ENCODE measurements at places on chromosomes 5 and 9. TPM values are rescaled to one million over a fixed set of nuclear protein-coding genes. Genes with fewer than 3 reads are reported as not detected.

DNA sequence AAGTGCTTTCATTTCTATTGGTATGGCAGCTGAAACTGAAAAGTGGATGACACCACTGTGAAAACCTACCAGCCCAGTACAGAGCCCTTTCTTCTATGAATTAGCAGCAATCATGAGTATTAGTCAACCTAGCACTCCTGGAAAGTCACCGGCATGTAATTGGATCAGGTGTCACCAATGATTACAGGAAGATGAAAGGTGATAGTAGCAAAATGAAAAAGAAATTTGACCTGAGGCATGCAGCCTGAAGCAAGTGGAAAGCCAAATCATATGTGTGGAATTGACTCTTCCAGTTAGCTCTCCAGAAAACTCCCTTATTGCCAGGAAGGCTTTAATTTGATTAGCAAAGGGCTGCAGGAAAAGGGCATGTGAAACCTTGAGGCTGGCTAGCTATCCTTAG is 81.2 kb upstream of the NAA35 start:
- no peak for DNase-seq

Gene SURF2
- 94.2 TPM for total RNA-seq

- no peak for DNase-seq
Observed at GRCh38 chr5:132778856-132779255, 1.8 kb upstream of the SEPTIN8 start.

GRCh38 chr5:132002757-132003156 is 8.7 kb downstream of the ACSL6 start:
- no peak for DNase-seq

- DNase-seq, result no peak
Observed at GRCh38 chr5:97377582-97377981, 194.5 kb upstream of the RIOK2 start.

- no peak for DNase-seq
Observed at GRCh38 chr5:176514244-176514950, 22.8 kb downstream of the RNF44 start.

GRCh38 chr5:135234242-135234641 is 164.8 kb downstream of the MACROH2A1 start:
- DNase-seq, result no peak

Gene INSL4
- total RNA-seq, result 0.20 TPM

Gene CTSV
- total RNA-seq, result 9.6 TPM

GRCh38 chr5:148798786-148799185 is 27.6 kb upstream of the ADRB2 start:
- no peak for DNase-seq

Gene PTGER4
- 3.6 TPM for total RNA-seq

Gene ITK
- total RNA-seq, result not detected

- DNase-seq, result no peak
Observed at GRCh38 chr9:28563291-28563934, 990.1 kb upstream of the C9orf72 start.

DNA sequence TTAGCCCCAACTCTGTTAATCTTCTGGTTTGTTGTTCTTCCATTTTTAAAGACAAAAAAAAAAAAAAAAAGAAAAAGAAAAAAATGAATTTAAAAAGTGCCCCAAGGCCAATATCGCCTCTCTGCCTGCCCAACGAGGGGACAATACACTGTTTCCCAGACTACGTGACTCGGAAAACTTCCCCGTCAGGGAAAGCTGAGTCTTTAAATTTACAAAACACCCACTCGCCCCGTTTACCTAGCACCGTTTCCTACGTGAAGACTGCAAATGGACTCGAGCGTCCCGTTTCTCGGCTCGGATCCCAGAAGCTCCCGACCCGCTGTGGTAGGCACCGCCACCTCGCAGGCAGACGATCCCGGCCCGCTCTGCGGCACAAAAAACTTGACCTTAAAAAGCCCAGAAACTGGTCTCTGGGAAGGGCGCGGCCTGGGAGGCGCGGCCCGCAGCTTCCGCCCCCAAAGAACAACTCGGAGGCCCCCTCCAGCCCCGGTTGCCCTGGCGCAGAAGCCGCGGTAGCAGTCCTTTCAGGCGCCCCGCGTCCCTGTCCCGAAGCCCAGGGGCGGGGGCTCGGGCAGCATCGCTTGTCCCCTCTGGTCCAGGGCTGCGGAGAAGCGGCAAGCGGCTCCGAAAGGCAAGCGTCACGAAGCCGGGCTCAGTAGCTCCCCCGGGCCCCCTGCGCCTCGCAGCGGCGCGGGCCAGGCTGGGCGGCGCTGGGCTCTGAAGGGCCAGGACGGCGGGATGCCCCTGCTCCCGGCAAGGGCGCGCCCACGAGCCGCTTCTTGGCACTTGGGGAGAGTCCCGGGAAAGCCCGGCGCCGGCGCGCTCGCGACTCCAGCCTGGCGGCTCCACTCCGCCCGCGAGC is at the start of gene GCNT4:
Gene GCNT4, minus strand, starts transcription at position 367 of the 862 bp plus-strand sequence. CDS start 22,521 bp downstream, outside the sequence.
- DNase-seq, result no peak

- no peak for DNase-seq
Observed at GRCh38 chr5:54022223-54022622, 288.1 kb downstream of the ARL15 start.

Gene PRSS3
- total RNA-seq, result 123 TPM

Gene PLCXD3
- total RNA-seq, result not detected

DNA sequence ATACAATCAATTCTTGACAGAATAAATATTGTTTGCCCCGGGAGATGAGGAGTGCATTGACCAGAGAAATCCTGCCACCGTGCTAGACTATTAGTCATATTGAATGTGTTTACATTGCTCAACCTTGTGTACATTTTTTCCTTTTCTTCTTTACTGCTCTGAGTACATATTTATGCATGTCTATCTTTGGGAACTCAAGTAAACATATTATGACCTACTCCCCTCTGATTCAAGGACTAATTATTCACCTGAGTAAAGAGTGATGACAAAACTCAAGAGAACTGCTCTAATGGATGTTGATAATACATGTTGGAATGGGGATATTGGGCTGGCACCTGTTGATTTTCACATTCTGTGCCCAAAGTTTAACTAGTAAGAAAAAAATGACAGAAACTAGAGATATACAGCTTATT is 3.9 kb upstream of the SPINK1 start:
- DNase-seq, result peak; percentile 71

GRCh38 chr5:156815988-156816599 is 34.0 kb upstream of the PPP1R2B start:
- peak; percentile 43 for DNase-seq

- DNase-seq, result no peak
Observed at GRCh38 chr5:178818094-178818493, 41.7 kb upstream of the ZNF354B start.

Gene TRAF1
- total RNA-seq, result 0.41 TPM

Gene DOCK2
- not detected for total RNA-seq

DNA sequence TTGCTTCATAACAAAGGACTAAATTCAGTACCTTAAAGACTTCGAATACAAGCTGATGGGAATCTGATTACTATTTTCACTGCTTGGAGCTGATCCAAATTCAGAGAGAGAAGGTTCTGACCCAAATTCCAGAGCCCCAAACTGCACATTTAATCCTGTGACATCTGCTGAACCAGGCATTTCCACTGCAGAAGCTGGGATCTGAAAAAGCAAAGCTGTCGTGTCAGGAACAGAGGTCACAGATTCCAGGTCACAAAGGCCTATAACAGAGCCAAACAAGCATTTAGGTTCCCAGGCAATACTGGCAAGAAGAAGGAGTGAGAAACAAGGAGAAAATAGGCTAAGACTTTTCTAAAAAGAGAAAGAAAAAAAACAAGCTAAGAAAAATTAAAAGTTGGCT is 105.3 kb downstream of the UBAP2 start:
- DNase-seq, result no peak

DNA sequence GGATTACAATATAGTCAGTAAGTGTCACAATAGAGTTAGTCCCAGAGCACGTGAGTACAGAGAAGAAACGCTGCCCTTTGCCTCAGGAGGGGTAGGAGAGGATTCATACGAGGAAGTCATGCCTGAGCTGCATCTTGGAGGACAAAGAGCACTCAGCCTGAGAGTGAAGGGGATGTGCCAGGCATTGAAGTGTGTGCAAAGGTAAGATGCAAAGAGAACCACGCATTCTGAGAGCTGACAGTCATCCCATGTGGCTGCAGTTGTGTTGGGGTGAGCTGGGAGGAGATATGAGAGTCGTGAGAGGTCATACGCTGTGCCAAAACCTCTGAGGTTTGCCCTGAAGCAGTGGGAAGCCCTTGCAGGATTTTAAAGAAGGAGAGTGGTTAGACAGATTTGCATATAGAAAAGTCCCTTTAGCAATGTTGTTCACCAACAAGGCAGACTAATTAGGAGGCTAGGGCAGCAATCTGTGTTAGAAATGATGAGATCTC is 97.5 kb downstream of the PIP5K1B start:
- DNase-seq, result no peak

Gene CDX1
- total RNA-seq, result 6.6 TPM

GRCh38 chr9:134669399-134669955 is 27.9 kb downstream of the COL5A1 start:
- no peak for DNase-seq

GRCh38 chr5:114977979-114978573 is 191.6 kb downstream of the TRIM36 start:
- no peak for DNase-seq

DNA sequence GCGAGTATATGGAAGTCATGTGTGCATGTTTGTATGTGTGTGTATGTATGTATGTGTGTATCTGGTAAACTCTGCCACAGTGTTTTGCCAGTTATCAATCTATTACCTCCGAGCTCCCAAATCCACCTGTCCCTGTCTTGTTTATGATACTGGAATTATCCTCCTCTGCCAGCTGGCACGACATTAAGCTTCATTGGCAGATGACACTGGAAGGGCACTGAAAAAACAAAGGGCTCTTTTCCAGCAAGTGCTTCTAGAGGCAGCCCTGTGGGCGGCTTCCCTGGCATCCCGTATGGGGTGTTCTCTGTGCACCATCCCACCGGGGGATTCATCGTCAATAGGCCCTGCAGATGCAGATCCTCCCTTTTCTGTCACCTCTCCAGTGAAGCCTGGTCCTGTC is 221.5 kb downstream of the MSX2 start:
- no peak for DNase-seq

DNA sequence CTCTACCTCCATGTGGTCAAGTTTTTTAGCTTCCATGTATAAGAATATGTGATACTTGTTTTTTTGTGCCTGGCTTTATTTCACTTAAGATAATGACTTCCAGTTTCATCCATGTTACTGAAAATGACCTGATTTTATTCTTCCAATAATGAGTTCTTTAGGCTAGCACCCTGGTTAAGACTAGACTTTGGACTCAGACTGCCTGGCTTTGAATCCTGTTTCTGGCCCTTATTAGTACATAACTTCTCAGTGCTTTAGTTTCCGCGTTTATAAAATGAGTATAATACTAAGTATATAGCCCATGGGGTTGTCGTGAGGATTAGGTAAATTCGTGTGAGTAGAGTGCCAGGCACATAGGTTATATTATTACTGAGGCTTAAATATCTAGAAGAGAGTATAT is 18.5 kb downstream of the KIAA1958 start:
- no peak for DNase-seq

Gene REEP2
- total RNA-seq, result 0.03 TPM

DNA sequence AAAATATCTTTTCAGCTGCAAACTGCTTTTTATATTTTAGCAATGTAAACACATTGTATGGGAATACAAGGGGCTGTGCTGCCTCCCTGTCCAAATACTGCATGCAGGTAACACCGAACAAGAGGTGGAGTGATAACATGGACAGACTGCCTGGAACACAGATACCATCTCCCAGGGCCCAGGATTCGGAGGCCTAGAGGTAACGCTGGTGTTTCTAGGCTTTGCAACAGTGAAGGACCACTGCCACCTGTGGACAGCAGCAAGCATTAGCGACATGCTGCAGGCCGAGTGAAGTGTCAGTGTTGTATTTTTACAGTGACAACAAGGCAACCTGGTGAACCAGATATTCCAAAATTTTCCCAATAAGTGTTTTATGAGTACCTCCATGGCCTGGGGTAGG is 379.1 kb downstream of the DMRT2 start:
- DNase-seq, result peak; percentile 43

DNA sequence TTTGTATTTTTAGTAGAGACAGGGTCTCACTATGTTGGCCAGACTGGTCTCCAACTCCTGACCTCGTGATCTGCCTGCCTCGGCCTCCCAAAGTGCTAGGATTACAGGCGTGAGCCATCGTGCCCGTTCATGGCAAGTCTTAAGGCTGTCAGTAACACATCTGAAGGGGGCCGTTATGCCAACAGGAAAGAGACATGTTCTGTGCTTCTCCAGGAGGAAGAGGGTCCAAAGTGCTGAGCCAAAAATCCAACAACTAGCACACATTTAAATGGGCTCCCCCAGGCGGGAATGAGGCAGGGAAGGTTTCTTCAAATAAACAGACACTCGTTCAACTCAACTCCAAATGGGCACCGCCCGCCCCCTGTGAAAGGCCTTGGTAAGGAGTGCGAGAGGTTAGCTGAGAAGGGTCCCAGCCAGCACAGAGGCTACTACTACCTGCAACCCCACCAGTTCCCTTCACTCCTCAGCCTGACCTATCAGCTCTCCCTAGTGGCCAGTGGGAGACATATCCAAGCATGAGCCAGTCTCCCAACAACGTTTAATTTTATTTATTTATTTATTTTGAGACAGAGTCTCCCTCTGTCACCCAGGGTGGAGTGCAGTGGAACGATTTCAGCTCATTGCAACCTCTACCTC is 84.1 kb upstream of the DMRT1 start:
- peak; percentile 49 for DNase-seq
